Stimulated activated CD4-positive, alpha-beta T cell treated with anti-CD3 and anti-CD28 coated beads, Interleukin-2, amount 100 ng/mL, for 24 hours (primary cell): ENCODE measurements at places on chromosomes 11 and 22.

- DNase-seq = no peak
Observed at GRCh38 chr11:1372660-1373059, 17.1 kb upstream of the BRSK2 start.

- DNase-seq = no peak
Observed at GRCh38 chr22:48566741-48567140, 1260.9 kb downstream of the BRD1 start.

DNA sequence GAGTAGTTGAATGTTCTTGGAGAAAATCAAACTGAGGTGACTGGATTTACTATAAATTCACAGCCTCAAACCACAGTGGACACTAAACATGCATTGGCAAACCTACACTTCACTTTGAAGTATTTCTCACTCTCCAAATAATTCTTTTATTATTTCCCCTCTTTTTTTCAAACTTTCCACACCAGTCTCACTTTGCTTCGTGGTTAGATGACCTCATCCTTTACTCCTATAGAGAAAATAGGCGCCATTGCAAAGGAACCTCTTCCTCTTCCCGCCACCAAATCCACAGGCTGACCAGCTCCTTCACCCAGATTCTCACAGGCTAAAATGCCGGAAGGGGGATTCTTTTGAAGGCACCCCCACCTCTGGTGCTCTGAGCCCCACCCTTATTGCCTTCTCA lies 33.4 kb downstream of the HTR3A start:
- no peak for DNase-seq

DNA sequence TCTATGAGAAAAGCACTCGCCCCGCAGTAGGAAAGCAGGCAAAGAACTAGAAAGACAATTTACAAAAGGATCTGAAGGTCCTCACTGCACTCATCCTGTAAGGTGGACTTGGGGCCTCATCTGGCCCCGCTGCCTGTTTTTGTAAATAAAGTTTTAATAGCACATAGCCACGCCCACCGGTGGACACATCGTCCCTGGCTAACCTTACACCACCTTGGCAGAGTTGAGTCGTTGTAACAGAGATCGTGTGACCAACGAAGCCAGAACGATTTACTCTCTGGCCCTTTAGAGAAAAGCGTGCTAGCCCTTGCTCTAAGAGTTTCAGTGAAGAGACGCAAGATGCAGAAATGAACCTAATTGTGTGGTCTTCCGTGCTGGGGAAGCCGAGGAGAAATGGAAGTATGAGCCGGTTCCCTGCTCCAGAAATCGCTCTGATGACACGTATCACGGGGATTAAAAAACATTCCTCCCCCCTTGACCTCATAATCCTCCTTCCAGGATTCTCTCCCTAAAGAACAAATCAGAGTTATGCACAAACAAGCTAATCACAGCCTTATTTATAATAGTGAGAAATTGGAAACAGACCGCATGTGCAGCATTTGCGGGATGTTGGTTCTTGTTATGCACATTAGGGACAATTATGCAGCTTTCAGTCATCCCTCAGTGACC lies 80.1 kb downstream of the CDKN1C start:
- DNase-seq = no peak

GRCh38 chr22:39928536-39929520 lies 27.9 kb downstream of the GRAP2 start:
- DNase-seq = no peak

DNA sequence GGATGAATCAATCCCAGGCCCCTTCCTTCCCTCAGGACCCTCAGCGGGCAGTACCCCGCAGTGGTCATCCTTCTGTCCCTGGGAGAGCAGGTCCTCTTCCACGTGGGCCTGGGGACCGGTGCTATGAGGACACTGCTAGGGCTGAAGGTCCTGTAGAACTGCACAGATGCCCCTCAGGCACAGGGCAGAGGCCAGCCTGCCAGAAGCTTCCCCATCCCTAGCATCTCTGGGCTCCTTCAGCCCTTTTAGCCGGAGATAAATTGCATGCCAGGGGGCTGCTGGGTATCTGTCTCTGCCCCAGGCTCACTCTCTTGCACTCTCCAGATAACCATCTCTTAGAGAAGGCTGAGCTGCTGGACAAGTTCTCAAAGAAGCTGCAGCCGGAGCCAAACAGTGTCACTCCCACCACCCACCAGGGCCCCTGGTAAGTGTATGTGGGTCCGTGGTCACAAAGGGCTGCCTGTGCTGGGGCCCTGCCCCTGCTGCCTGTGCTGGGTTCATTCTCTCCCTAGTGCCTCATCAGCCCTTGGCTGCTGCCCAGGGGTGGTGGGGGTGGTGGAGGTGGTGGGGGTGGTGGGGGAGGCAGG lies 2.3 kb downstream of the ATG16L2 start:
- DNase-seq = no peak

DNA sequence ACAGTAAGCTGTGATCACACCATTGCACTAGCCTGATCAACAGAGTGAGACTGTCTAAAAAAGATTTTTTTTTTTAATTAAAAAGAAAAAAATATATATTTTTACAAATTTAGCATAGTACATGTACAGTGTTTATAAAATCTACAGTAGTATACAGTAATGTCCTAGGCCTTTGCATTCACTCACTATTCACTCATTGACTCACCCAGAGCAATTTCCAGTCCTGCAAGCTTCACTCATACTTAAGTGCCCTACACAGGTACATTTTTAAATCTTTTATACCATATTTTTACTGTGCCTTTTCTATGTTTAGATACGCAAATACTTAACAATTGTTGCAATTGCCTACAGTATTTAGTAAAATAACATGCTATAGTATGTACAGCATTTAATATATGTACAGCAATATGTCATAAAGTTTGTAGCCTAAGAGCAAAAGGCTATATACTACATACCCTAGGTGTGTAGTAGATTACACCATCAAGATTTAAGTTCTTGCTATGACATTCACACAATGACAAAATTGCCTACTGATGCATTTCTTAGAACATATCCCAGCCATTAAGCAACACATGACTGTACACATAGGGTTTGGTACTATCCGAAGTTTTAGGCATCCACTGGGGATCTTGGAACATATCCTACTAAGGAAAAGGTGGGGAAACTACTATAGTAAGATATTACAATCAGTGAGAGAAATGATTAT lies 22.8 kb downstream of the PIK3C2A start:
- no peak for DNase-seq

DNA sequence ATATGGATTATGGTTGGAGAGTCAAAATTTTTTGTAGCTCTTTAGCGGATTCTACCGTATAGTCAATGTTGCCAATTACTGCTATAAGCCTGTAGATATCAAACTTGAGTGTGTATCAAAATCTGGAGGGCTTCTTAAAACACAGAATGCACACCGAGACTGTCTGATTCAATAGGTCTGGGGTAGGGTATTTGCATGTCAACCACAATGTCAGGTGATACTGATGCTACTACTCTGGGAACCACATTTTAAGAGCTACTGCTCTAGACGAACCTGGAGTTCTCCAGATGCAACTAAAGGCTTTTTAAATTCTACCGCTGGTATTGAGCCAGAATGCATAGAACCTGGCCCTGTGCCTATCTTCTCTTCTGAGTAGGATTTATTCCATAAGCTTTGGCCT lies 15.8 kb upstream of the MS4A4A start:
- DNase-seq = no peak

- no peak for DNase-seq
Observed at GRCh38 chr22:26806445-26807175, 149.2 kb downstream of the MIAT start.

DNA sequence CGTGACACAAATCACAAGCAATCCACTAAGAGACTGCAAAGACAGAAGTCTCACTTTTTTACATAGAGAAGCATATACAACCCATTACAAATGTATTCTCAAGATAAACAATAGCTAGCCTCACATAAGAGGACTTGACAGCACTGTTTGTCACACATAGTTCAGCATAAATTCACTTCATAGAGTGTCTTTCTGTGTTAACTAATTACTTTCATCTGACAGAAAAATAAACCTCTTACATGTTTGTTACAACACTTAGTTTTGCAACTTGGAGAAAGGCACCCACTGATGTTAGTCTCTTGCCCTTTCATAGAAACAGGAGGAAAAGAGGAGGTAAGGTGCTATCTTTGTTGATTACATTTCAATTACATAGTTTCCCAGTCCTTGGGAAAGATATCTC lies 2221.9 kb upstream of the RAG2 start:
- no peak for DNase-seq

DNA sequence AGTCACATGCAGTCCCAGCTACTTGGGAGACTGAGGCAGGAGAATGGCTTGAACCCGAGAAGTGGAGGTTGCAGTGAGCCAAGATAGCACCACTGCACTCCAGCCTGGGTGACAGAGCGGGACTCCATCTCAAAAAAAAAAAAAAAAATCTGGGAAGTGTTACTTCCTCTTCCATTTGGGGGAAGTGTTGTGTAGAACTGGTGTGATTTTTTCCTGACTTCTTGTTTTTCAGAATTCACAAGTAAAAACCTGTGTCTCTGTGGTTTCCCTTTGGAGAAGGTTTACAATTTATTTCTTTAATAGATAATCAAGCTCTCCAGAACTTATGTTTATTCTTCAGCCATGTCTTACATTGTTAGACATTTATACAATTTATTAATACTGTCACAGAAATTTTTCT lies 396.1 kb downstream of the BRD1 start:
- no peak for DNase-seq

DNA sequence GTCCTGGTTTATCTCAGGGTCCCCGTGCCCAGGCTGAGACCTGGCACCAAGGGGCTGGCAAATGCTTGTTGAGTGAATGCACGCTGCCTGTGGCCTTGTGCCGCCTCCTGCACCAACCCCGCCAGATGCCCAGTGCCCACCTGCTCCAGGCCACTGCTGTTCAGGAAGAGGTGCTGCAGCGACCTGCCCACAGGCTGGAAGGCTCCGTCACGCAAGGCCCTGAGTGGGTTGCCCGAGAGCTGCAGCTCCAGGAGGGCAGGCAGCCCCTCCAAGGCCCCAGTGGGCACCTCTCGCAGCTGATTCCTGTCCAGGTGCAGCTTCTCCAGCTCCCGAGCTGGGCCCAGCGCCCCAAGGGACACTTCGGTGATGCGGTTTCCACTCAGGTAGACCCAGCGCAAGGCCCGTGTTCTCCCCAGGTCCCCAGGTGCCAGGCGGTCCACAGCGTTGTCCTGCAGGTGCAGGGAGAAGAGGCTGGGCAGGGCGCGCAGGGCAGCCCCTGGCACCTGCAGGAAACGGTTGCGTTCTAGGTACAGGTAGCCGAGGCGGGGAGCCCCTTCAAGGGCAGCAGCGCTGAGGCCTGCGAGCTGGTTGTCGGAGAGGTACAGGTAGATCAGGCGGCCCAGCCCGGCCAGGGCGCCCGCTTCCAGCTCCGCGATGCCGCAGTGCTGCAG lies 3.6 kb downstream of the CHADL start:
- DNase-seq = no peak

- DNase-seq = no peak
Observed at GRCh38 chr11:335779-336658, 15.4 kb upstream of the IFITM3 start.

GRCh38 chr11:11985016-11985715 lies 23.3 kb downstream of the DKK3 start:
- DNase-seq = no peak

DNA sequence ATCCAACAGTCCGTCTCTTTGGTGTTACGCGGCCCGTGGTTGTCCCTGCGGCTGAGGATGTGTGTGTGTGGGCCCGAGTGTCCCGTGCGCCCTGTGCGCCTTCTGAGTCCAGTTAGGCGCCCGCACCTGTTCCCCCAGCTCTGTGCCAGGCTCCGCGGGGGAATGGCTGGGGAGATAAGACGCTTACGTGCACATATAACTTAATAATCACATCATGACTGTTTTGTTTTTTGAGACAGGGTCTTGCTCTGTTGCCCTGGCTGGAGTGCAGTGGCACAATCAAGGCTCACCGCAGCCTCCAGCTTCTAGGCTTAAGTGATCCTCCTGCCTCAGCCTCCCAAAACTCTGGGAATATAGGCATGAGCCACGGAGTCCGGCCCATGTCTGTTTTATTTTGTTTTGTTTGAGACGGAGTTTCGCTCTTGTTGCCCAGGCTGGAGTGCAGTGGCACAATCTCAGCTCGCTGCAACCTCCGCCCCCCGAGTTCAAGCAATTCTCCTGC lies 817 bp downstream of the ARL2 start:
- DNase-seq = no peak

DNA sequence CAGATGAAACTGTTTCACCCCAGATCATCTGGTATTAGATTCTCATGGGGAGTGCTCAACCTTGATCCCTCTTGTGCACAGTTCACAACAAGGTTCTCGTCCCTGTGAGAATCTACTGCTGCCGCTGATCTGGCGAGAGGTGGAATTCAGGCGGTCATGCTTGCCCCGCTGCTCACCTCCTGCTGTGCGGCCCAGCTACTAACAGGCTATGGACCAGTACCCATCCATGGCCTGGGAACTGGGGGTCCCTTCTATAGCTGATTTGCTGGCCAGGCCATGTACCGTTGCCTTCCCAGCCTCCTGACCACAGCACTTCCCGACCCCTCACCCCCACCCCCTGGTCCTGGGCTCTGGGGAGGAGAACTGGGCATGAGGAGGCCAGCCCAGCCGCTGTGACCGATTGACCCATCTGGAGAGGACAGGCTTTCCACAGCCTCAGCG lies 2.6 kb downstream of the PHLDA2 start:
- DNase-seq = no peak

GRCh38 chr22:27283714-27284113 lies 517.8 kb downstream of the MN1 start:
- no peak for DNase-seq

DNA sequence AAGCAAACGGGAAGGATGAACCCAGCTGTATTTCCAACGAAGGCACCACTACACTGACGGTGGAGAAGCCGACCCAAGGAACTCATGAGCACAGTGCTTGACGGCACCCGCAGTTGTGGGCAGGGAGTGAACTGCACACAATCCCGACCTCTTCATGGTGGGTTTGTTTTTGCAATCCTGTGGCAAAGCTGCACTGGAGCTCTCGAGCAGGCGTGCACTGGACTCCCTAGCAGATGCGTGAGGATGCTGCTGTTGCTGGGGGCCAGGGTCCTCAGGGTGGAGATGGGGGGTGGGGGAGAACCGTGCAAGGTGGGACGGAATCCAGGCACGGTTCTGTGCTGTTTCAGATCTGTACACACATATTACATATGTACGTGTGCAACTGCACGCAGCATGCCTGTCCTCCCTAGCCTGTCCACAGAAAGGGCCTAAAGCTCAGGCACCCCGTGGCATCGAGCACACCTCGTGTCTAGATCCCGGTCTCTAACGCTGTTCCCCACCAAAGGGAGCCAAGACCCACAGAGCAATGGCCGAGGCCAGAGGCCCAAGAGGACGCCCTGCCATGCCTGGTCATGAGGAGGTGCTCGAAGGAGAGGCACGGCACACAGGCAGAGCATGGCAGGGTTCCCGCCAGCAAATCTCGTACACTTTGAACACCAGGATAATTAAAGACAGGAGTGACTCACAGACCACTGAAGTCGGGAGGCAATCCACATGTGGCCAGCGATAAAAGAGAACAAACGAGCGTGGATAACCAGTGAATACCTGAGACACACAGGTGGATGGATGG lies 17.6 kb downstream of the ALG12 start:
- DNase-seq = no peak

GRCh38 chr11:14273895-14274294 lies 85.1 kb downstream of the RRAS2 start:
- DNase-seq = no peak

DNA sequence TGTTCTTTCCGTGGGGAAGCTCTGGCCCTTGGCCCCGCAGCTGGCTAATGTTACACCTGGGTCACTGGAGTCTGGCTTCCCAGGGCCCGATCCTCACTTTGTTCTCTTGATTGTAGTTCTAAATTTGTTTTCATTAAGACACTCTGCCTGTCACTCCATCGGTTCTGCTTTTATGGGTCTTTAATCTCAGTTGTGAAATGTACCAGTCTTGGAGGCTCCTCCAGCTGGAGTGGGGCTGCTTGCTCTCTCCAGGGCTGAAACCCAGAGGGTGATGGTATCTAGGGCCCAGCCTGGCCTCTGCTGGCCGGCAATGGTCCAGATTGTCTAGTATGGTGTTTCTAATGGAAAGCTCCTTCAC lies 352.9 kb downstream of the TENM4 start:
- no peak for DNase-seq
